ENCODE measurements at places on chromosomes 11 and 22.

DNA sequence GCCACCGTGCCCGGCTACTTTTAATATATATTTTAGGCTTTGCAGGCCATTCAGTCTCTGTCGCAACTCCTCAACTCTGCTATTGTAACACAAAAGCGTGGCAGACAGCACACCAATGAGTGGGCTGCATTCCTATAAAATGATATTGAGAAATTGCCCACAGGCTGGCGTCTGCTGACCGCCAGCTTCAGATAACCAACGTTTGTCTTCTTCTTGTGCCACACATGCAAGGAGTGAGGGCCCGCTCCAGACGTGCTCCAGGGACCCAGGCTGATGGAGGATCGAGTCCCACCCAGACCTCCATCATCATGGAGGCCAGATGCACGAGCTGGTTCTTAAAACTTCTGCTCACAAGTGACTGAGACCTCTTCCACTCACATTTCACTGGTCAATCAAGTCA lies 35.4 kb upstream of the LINC01488 start:
- no peak for DNase-seq

DNA sequence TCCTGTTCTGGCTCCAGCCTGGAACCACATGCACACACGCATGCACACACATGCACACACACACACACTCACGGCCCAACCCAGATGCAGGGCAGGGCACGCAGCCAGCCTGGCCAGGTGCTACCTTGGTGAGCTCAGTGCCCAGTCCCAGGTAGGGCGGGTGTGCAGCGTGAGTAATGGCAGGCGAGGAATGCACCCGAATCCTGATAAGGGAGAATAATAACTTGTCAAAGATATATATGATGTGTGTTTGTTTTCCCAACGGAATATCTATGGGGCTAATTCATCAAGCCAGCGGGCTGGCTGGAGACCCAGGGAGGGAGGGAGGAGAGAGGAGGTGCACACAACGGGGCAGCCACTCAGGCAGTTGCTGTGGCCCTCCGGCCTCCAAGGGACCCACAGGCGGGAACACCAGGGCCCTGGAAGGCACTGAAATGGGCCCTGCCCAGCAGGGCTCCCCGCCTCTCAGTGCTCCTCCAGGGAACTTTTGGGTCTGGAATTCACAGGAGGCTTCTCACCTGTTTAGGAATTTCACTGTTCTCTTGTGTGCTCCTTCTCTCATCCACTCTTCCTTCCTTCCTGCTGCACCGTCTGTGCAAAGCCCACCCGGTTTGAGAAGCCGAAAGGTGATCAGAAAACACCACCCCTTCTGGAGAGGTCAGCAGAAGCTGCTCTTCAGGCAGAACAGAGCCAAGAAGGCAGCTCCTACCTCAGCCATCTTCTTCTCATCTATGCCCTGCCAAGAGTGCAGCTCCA lies 79.0 kb downstream of the BUD13 start:
- DNase-seq: no peak

- peak; percentile 60 for DNase-seq
These were observed 26.5 kb upstream of the UBASH3B start for GRCh38 chr11:122628810-122629555.

- no peak for DNase-seq
These were observed 36.3 kb upstream of the SOX6 start for GRCh38 chr11:16392616-16393015.

DNA sequence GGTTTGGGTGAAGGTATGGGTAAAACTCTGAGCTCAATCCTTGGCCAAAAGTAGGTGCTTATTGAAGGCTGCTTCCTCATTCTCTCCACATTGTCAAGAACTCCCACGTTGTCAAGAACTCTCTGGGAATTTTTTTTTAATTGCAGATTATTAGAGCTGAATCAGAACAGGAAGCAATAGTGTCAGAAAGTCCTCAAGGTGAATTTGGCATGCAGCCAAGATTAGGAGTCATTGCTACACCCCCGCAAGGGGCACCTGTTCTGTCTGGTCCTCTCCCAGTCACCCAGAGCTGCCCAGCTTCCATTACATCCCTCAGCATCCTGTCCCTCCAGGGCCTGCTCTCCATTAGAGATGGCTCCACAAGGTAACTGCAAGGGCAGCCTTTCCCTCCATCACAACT lies 996.5 kb downstream of the OPCML start:
- DNase-seq: no peak

GRCh38 chr11:838441-839279 lies 3.7 kb downstream of the POLR2L start:
- no peak for DNase-seq

DNA sequence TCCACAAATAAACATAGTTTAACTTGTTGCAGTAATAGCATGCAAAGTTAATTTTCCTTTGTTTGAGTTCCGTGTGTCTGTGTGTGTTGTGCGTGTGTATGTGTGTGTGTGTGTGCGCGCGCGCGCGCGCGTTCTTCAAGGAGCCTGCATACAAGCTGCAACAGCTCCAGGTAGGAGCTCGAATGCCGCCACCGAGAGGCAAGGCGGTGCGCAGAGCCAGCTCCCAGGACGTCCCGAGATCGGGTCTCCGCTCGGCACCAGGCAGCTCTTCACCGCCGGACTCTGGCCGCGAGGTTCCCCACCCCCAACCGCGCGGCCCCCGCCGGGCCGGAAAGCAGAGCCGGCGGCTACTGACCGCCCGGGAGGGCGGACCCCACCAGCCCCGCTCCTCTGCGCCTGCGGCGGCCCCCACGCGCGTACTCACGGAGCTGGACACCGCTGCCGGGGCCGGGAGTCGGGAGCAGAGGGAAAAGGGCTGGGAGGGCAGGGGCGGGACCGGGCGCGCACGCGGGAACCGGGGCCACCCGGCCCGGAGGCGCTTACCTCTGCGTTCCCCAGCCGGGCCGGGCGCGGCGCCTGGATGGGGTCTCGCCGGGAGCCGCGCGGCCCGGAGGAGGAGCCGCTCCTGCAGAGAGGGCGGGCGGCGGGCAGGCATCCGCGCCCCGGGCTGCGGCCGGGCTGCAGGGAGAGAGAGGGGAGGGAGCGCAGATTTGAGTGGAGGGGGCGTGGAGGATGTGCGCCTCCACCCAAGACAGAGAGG lies 40.4 kb upstream of the AKIP1 start:
- no peak for DNase-seq

DNA sequence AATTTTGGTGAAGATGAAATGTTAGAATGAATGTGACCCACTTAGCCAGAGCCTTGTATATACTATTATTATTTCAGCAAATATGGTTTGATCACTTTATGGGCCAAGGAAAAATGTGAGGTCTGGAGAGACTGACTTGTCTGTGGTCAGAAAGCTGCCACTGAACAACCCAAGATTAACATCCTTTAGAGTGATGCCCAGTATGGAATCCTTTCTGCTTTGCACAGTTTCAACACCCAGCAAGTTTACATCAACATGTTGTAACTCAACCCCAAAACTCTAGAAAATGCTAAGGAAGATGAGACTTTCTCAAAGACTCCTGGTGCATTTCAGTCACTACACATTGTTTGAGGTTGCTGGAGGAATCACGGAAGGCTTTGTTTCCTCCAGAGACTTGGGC lies 107.7 kb downstream of the SNX19 start:
- DNase-seq: no peak

DNA sequence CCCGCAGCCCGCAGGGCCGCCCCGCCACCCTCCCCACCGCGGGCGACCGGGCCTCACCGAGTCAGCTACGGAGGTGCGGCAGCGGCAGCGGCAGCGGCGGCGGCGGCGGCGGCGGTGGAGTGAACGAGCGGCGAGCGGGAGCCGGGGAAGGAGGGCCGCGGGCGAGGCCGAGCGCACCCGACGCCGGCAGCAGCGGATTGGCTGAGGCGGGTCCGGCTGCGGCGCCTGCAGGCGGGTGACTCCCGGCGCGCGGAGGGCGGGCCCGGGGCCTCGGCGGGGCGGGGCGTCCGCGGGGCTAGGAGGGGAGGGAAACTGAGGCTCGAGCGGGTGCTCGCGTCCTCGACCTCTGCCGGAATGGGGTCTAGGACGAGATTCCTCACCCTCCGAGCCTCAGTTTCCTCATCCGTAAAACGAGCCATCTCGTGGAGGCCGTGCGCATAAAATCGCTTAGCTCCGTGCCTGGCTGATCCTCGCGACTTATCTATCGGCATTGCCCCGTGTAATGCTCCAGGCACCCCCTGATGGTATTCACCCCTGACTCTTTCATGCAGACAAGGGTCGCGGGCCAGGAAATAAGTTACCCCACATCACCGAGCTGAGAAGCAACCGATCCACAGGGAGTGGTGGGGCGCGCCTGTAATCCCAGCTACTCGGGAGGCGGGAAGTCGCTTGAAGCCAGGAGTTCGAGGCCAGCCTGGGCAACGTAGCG lies at the start of gene CPT1A:
TSS of gene CPT1A (minus strand) at position 199 of the 709 bp plus-strand sequence. CDS start 26,442 bp downstream, outside the sequence.
- peak; percentile 62 for DNase-seq

DNA sequence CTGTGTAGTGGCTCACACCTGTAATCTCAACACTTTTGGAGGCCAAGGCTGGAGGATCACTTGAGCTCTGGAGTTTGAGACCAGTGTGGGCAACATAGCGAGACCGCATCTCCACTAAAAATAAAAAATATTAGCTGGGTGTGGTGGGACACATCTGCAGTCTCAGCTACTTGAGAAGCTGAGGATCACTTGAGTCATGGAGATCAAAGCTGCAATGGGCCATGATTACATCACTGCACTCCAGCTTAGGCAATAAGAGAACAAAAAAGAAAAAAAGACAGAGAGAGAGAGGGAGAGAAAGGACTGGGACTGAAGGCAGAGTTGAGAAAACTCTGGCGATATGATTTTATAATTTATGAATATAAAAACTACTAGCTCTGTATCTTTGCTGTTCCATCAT lies 473.1 kb downstream of the LRRC4C start:
- DNase-seq: no peak

DNA sequence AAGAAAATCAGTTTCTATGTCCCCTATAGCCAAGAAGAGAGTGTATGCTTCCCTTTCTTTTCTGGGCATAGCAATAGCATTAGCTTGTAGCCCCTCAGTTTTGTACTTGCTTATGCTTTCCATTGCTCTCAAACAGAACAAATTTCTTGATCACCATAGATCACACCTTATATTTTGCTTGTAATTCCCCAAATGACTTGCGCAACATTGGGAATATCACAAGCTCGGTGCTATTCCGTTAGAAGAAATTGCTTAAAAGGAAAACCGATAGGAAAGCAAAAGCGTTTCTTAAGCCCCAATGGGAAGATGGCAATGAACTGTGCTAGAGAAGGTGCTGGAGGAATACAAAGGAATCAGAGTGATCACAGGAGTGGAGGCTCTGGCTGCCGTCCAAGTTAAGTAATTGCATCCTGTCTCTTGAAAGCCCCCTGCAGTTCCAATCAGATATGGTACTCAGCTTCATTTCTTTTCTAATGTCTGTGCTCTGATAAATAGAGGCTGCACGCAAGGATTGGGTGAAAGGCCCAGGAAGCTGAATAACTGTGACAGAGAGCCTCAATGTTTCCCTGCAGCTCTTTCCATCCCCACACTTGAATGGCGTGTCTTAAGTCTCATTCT lies 182.1 kb upstream of the KIRREL3 start:
- no peak for DNase-seq

DNA sequence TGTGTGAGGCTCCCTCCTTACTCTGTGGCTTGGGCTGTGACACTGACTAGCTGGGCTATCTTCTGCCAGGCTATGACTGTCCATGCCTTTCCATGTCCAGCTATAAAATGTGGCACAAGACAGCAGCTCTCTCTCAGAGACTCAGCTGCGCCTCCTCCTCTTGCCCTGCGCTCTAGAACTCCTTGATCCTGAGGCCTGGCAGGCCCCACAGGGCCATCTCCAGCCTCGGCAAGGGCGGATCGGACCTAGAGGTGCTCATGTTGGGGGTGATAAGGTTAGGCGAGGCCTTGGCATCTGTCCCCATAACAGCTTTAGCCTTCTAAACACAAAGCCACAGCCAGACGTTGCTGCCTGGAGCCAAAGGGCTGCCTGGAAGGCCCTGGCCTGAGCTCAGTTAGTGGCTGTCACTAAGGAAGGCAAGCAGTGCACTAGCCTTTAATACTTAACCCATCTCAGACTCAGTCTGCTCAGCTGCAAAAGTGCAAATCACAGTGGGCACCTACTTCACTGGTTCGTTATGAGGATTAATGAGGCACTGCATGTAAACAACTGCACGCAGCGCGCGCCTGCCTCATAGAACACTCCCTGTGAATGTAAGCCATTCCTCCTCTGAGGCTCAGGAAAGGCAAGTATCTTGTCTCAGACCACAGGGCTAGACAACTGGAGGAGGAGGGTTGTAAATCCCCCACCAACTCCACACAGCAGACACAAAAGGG lies 1.2 kb downstream of the GUCD1 start:
- DNase-seq: no peak

DNA sequence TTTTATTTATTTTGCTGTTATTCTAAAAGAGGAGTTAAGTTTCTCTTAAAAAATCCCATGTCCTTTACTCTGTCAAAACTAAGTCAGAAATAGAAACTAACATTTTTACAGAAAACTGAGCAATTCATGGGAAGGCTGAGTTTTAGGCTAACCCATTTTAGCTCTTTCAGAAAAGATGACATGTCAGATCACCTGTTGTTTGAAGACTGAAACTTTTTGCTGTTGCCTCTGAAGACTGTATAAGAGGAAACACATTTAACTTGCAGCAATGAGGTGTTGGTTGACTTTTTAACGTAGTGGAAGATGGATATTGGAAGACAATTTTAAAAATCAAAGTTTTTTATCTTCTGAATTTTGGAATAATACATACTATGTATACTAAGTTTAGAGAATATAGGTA lies 115.4 kb downstream of the METTL15 start:
- no peak for DNase-seq

- DNase-seq: no peak
These were observed 9.4 kb downstream of the CASTOR1 start for GRCh38 chr22:30279932-30280331.

DNA sequence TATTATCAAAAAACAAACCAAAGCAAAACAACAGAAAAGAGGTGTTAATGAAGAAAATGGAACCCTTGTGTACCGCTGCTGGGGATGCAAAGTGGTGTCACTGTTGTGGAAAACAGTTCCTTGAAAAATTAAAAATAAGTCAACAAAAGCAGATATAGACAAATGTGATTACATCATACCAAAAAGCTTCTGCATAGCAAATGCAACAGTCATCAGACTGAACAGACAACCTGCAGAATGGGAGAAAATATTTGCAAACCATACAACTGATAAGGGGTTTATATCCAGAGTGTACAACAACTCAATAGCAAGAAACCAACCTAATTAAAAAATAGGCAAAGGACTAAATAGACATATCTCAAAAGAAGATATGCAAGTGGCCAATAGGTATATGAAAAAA lies 22.9 kb upstream of the CARS1 start:
- DNase-seq: no peak

GRCh38 chr11:102163368-102163767 lies 53.1 kb downstream of the YAP1 start:
- no peak for DNase-seq

All from stimulated activated CD8-positive, alpha-beta memory T cell treated with anti-CD3 and anti-CD28 coated beads, Interleukin-2, amount 100 ng/mL, for 48 hours (primary cell).